ENCODE measurements at places on chromosomes 1 and 21.

DNA sequence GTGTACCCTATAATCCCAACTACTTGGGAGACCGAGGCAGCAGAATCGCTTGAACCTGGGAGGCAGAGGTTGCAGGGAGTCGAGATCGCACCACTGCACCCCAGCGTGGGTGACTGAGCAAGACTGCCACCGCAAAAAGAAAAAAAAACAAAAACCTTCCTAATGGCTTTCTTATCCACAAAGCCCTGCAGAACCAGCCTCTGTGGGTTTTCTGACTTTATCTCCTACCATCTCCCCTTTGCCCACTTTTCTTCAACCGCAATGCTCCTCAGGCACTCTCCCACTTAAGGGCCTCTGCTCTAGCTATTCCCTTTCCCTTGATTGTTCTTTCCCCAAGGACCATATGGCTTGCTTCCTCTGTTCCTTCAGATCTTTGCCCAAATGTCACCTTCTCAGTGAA, 67.9 kb upstream of the PUM1 start:
- DNase-seq, result no peak

DNA sequence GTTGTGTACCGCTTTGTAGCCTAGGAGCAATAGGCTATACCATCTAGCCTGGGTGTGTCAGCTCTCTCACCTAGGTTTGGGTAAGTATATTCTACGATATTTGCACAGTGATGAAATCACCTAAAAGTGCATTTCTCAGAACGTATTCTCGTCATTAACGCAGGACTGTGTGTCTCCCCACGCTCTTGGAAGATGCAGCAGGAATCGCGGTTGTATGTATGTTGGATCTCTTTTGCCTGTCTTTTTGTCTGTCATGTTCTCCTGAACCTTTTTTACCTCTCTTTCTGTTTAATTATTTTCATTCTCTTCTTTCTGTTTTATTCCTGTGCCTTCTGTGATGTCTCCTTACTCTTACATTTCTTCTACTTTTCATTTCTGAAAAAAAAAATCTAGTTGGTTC, 140.5 kb upstream of the COL6A1 start:
- no peak for DNase-seq

DNA sequence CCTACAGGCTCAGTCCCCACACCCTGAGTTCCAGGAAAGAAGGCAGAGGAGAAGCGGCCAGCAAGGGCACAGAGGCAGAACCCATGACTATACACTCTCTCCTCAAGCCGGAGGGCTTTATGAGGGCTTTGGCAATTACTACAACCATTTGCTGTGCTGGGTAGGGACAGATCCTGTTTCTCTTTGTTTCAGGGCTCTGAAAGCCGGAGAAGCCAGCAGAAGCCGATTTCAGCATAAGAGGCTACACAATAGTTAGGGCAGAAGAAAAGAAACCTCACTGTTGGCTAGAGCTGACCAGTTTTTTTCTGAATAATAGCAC, 13.9 kb downstream of the GPR3 start:
- DNase-seq, result peak; percentile 22

DNA sequence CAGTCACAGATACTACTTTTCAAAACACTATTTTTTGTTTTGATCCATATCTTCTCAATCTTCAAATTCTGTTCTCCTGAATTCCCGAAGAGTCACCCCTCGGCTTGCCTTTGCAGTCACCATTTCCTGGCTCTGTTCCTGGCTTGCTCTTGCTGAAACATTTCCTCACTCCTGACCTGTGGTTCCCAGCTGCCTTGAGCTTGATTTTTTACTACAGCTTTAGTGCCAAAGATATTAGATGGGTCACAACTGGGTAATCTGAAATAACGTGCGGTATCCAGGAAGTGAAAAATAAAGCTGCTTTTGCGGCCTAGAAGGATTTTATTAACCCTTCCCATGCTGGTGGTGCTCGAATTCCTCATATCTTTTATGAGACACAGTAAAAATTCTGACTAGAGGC, 318.8 kb downstream of the PCP4 start:
- no peak for DNase-seq

GRCh38 chr1:156742017-156742416, 1.1 kb upstream of the MRPL24 start:
- DNase-seq, result no peak

- DNase-seq, result no peak
Observed at GRCh38 chr21:38354746-38355145, 98.0 kb downstream of the KCNJ15 start.

GRCh38 chr1:38029081-38029681, 16.6 kb downstream of the UTP11 start:
- DNase-seq, result peak; percentile 80

DNA sequence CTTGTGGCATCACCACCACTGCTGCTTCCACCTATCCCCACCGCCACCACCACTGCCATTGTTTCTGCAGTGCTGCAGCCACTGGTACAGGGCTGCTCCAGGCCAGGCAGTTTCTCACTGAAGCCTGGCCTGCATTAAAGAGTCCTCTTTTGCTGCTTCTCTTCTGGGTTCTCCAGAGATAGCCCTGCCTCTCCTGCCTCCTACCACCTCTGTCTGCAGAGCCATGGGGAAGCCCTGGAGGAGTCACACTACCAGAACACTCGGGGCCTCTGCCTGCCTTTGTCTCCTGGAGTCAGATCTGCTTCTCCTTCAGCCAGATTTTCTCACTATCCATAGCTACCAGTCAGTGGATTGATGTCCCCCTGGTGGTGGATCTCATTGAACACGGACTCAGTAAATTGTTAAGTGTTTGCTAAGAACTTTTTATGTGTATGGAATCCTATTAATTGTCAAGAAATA, 37.7 kb upstream of the DDAH1 start:
- no peak for DNase-seq

GRCh38 chr1:242245255-242245654, 246.4 kb upstream of the MAP1LC3C start:
- DNase-seq, result no peak

DNA sequence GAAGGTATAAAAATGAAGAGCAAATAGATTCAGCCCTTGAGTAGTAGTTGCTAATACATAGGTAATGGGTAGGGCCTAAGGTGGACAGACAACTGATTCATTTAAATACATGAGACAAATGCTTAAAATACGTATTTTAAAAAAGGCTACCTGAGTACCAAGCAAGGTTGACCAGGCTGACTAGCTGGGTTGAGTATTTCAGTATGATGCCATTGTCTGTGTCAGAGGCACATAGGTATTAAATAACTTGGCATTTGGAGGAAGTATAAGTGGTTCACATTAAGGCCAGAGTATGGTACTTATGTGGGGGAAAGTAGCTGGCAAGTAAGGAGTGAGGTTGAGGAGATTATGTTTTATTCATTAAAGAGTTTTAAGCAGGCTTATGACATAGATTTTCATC, 19.4 kb downstream of the NEK7 start:
- DNase-seq, result no peak

DNA sequence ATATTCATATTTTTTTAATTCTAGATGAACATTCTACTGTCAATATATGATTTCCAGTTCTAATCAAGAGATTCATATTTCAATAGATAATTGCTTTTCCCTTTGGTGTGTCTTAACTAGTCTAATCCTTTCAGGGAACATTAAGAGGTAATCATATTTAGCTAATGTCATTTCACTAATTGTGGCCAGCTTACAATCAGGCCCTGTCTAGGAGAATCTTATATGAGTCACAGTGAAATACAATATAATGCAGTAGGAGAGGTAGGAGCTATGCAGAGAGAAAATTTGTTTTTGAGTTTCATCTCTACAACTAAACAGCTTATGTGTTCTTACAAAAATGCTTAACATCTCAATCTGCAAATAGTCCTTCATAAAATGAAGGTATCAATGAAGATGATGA, 85.9 kb downstream of the DPYD start:
- no peak for DNase-seq

DNA sequence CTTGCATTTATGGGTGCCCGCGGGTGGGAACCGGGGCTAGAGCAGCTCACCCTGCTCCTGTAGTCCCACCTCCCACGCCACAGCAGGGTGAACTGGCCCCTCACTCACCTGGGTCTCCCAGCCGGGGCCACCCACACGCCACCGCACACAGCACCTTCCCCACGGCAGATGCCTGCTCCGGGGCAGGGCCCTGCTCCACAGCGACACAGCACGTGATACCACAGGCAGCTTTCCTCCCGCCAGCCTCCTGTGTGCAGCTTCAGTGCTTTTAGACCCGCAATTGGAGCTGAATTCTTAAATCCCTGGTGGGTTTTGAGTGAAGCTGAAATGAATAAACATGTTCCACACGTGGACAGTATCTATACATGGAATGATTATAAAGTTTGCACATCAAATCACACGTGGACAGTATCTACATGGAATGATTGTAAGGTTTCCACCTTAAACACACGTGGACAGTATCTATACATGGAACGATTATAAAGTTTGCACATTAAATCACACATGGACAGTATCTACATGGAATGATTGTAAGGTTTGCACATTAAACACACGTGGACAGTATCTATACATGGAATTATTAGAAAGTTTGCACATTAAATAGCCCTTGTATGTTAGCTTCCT, 93.1 kb upstream of the COL6A1 start:
- DNase-seq, result peak; percentile 14

- peak; percentile 31 for DNase-seq
Observed at GRCh38 chr21:37531431-37531932, 164.9 kb downstream of the DYRK1A start.

- DNase-seq, result no peak
Observed at GRCh38 chr1:74247881-74248528, 12.8 kb downstream of the TNNI3K start.

GRCh38 chr1:109789551-109790180, 25.9 kb upstream of the EPS8L3 start:
- DNase-seq, result no peak

GRCh38 chr1:19465123-19465522, 20.2 kb downstream of the CAPZB start:
- DNase-seq, result no peak

DNA sequence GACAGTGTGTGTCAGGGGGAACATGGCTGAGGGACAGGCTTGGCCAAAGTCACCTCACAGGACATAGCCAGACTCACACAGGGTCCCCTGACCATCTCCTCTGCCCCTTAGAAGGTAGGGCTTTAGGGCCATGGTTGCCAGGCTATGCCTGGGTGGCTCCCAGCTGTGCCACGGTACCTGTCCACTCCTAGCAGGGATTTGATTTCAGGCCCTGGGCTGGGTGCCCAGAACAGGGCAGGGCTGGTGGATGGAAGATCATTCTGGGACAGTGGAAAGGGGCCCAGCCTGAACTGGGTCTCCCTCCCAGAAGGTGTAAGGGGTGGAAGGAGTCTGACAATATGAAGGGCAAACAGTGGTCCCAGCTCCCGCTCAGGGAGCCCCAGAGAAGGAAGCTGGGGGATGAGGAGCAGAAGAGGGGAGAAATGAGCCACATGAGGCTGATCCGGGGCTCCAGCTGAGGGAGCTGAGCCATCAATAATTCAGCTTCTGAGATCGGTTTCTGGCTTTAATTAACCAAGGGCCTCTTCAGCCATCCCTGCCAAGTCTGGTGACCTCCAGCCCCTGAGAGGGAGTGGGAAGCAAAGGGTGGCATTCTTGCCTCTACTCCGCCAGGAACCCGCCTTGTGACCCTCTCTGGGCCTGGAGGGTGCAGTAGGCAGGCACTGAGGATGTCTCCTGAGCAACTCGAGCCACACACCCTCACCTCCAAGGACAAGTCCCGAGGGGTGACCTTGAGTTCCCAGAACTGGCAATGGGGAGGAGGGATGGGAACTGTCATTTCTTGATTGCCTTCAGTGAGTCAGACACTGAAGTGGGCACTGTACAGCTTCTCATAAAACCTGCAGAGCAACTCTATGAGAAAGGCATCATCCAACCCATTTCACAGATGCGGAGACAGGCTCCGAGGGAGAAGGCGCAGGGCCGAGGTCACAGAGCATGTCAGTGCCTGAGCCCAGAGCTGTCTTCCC, 2.1 kb downstream of the CD164L2 start:
- no peak for DNase-seq

- DNase-seq, result no peak
Observed at GRCh38 chr1:212871976-212872375, 13.9 kb downstream of the FLVCR1 start.

DNA sequence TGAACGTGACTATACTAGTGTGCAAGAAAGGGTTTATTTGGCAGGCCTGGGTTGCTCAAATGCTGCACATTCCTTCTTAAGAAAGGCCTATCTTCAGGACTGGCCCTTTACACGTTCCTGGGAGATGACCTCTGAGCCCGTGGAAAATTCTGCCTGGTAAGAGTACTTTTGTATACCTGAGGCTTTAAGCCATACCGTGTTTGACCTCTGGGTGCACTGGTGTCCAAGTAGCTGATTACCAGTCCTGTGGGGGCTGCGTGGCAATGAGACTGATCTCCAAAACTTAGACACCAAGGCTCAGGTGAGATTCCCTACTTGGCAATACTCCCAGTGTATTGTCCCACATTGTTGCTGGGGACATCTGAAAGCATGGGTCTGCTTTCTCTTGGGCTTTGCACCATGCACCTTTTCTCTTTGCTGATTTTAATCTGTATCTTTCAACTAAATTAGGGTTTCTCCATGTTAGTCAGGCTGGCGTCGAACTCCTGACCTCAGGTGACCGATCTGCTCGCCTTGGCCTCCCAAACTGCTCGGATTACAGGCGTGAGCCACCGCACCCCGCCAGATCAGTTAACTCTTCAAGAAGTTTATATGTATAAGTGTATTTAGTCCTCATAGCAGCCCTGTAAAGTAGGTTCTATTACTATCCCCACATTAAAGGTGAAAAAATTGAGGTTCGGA, 44.5 kb downstream of the TRIM33 start:
- no peak for DNase-seq

- no peak for DNase-seq
Observed at GRCh38 chr1:48744032-48744431, 32.7 kb downstream of the BEND5 start.

DNA sequence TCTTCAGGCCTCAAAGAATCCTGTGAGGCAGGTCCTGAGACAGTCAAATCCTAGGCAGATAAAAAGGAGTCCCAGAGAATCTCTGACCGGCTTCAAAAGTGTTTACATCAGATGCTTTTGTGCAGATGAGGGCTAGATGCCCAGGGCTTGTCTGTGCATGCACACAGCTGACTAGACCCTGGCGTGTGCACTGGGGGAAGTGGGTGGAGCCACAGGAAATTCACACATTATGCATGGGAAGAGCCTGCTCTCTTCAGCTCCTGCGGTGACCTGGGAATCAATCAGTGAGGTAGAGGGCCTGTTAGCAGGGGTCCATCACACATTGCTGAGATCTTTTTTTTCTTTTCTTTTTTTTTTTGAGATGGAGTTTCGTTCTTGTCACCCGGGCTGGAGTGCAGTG, 36.6 kb upstream of the NHLH2 start:
- DNase-seq, result no peak

GRCh38 chr1:196690582-196690981, 38.7 kb downstream of the CFH start:
- no peak for DNase-seq

- DNase-seq, result no peak
Observed at GRCh38 chr1:93219443-93219842, 38.9 kb downstream of the CCDC18 start.

DNA sequence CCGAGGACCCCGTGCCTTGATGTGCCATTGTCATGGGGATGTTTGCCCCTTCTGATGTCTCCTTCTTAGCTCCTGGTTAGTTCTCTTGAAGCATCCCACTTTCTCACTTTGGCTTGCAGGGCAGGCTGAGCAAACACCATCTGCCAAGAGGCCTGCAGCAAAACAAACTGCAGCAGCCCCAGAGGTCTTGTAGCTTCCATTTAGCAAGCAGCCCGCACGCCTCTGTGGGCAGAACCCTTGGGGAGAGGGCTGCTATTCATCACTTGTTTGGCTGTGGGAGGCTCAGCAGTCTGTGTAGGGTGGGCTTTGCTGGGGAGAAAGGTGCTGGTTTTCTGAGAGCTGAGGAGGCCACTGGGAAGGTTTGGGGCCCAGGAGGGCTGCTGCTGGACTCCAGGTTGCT, 56.7 kb downstream of the KCNC4 start:
- no peak for DNase-seq

All from NCI-H1092 (cell line).